ENCODE measurements at places on chromosomes 4 and X. TPM values are rescaled to one million over a fixed set of nuclear protein-coding genes. Genes with fewer than 3 reads are reported as not detected.

Gene NXF2
- total RNA-seq = not detected

Gene SHROOM4
- total RNA-seq = 2.8 TPM

Gene P2RY4
- total RNA-seq = not detected

Gene AKAP14
- not detected for total RNA-seq

Gene SH2D1A
- under 0.01 TPM for total RNA-seq

Gene LEF1
- under 0.01 TPM for total RNA-seq

Gene LIAS
- 18.8 TPM for total RNA-seq

Gene CXCR3
- total RNA-seq = not detected

Gene AMBN
- total RNA-seq = not detected

Gene ARFIP1
- total RNA-seq = 48.4 TPM

Gene EXOC1L
- not detected for total RNA-seq

Gene FOXR2
- not detected for total RNA-seq

Gene TKTL1
- not detected for total RNA-seq

Gene PARM1
- total RNA-seq = 0.71 TPM

Gene EREG
- 160 TPM for total RNA-seq

Gene KLHL4
- total RNA-seq = 0.64 TPM

Gene NUDT10
- total RNA-seq = 0.34 TPM

Gene GPR34
- not detected for total RNA-seq

Gene MAGEB10
- total RNA-seq = not detected

Gene CFI
- total RNA-seq = not detected

Gene XAGE1A
- total RNA-seq = not detected

Gene CDKL2
- 3.0 TPM for total RNA-seq

Gene BEX2
- total RNA-seq = 65.6 TPM

Gene WFS1
- total RNA-seq = 20.8 TPM

Gene RHOH
- total RNA-seq = not detected

Gene FATE1
- total RNA-seq = not detected

Gene SPIN3
- 8.5 TPM for total RNA-seq

Gene FAM184B
- total RNA-seq = not detected

Gene ANXA10
- total RNA-seq = not detected

Gene DCHS2
- total RNA-seq = under 0.01 TPM

Gene PABPC4L
- total RNA-seq = 0.28 TPM

Gene GUCY1A1
- total RNA-seq = 1.8 TPM

Gene PAGE4
- total RNA-seq = not detected

Gene RBM10
- total RNA-seq = 31.4 TPM

Gene SOWAHD
- total RNA-seq = under 0.01 TPM

Gene ADAM29
- not detected for total RNA-seq

Gene SLC6A8
- 77.4 TPM for total RNA-seq

Gene ARX
- not detected for total RNA-seq

Gene RAPGEF2
- 37.6 TPM for total RNA-seq

Gene STARD8
- total RNA-seq = 0.07 TPM

Gene SCML2
- total RNA-seq = 1.0 TPM

Gene LRCH2
- under 0.01 TPM for total RNA-seq

Gene NSUN7
- 3.6 TPM for total RNA-seq

Gene KIAA0232
- 26.0 TPM for total RNA-seq

Gene SERTM2
- total RNA-seq = not detected

Gene UGT2B17
- under 0.01 TPM for total RNA-seq

Gene ASMT
- total RNA-seq = not detected

Gene CD40LG
- total RNA-seq = not detected

Gene GSTCD
- total RNA-seq = 17.3 TPM

Gene CHRDL1
- not detected for total RNA-seq

Gene MAGEA1
- total RNA-seq = not detected

Gene SLC2A9
- 78.7 TPM for total RNA-seq

Gene GAGE13
- total RNA-seq = not detected

All from nasal cavity respiratory epithelium epithelial cell of viscerocranial mucosa (primary cell).